ENCODE measurements at places on chromosomes 4 and X. TPM values are rescaled to one million over a fixed set of nuclear protein-coding genes. Genes with fewer than 3 reads are reported as not detected.

GRCh38 chrX:132270021-132270420, 50.8 kb upstream of the RAP2C start:
- H3K4me3 ChIP-seq, result no peak overlapping the region
- no peaks in the 10 kb centered on the region for H3K27me3 ChIP-seq
- DNase-seq, result no peak
- H3K27ac ChIP-seq, result no peak overlapping the region

DNA sequence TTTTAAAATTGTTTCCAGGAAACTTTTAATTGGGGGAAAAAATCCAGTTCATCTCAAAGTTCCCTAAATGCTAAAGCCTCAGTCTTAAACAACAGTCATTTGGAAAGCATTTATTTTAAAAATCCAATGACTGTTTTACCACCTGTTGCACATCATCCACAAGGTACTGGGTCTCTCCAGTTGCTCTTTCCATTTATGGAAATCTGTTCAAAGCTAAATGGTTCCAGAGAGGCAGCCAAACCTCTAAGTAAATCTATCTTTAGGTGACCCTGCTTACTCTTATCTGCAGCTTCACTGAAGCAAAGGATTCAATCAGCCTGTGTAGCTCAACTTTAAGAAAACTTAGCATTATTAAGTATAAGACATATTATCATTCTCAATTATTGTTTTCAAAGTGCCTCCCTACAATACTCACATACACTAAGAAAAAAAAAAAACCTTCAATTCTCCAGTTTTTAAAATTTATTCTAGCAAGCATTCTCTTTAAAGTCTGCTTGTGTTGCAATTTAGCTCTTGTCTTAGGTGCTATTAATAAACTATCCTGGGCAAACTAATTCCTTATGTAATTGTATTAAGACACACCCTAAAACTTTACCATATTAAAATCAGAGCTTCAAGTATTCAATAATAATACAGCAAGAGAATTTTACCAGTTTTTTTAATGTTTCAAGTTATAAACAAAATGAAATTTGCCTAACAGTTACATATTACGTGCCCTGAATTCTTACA, 60.6 kb downstream of the NOCT start:
- no peak overlapping the region for H3K4me3 ChIP-seq
- no peaks in the 10 kb centered on the region for H3K27me3 ChIP-seq
- no peak overlapping the region for H3K27ac ChIP-seq
- DNase-seq, result peak; percentile 20

GRCh38 chr4:125833-126232, 1.5 kb downstream of the ZNF718 start:
- no peak for DNase-seq
- H3K4me1 ChIP-seq, result peaks cover 6% of the 10 kb centered on the region
- peak overlapping the region; percentile 84 for H3K4me3 ChIP-seq
- H3K36me3 ChIP-seq, result peaks cover 11% of the 10 kb centered on the region
- H3K27ac ChIP-seq, result no peak overlapping the region
- H3K27me3 ChIP-seq, result no peaks in the 10 kb centered on the region

DNA sequence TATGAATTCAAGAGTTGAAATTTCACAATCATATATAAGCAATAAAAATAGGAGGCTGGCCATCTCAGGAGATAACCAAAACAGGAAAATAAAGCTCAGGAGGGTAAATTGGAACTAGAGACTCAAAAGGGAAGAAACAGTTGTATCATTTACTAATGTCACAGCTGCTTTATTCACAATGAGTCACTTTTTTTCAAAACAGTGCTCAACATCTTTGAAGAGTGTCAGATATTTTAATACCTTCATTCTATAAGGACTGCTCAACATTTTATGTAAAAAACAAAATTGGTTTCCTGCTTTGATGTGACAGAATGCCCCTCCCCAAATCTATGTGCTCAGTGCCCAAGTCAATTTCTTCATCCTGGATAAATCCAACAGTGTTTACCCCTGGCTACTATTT, 97.7 kb downstream of the DDX60 start:
- H3K36me3 ChIP-seq, result no peaks in the 10 kb centered on the region
- H3K27me3 ChIP-seq, result no peaks in the 10 kb centered on the region
- peak overlapping the region; percentile 70 for H3K27ac ChIP-seq
- no peak overlapping the region for H3K4me3 ChIP-seq
- H3K4me1 ChIP-seq, result peaks cover 29% of the 10 kb centered on the region

DNA sequence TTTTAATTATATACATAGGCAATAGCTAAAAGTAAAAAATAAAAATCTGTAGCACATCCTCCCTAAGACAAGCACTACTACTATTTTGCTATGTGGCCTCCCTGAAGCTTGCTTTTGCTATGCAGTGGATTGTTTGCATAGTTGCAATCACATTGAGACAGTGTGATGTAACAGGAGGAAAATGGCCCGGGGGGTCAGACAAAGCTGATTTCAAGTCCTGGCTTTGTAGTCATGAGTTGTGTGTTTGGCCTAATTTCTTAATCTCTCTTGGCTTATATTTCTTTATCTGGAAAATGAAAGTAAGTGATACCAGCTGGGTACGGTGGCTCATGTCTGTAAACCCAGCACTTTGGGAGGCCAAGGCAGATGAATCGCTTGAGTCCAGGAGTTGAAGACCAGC, 166.6 kb downstream of the LHFPL1 start:
- no peak overlapping the region for H3K4me3 ChIP-seq
- no peaks in the 10 kb centered on the region for H3K4me1 ChIP-seq
- H3K27me3 ChIP-seq, result no peaks in the 10 kb centered on the region
- H3K36me3 ChIP-seq, result no peaks in the 10 kb centered on the region

DNA sequence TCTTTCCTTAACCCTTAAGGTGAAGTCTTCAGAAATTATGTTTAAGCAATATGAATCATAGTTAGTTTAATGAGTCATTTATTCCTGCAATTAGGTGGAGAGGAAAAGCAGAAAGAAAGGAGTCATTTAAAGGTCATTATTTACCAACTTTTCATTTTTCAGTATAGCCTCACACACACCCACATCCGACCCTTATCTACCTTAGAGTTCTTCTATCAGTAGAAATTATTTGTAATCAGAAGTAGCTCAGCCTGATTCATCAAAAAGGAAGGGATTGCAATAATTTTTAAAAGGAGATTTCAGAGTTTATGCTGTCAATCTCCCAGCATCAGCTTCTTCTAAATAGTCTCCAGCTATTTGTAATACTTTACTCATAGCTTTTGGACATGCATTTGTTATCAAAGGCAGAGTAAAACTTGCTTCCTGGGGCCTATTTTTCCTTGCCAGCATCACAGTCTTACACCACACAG, 5.9 kb downstream of the ANXA10 start:
- peaks cover 29% of the 10 kb centered on the region for H3K4me1 ChIP-seq
- H3K4me3 ChIP-seq, result no peak overlapping the region
- no peaks in the 10 kb centered on the region for H3K36me3 ChIP-seq

- no peaks in the 10 kb centered on the region for H3K36me3 ChIP-seq
- H3K27ac ChIP-seq, result no peak overlapping the region
- DNase-seq, result no peak
- H3K4me3 ChIP-seq, result no peak overlapping the region
- peaks cover 29% of the 10 kb centered on the region for H3K4me1 ChIP-seq
These were observed 113.3 kb downstream of the ELOVL6 start for GRCh38 chr4:110085131-110085530.

- H3K27ac ChIP-seq, result peak within 1 kb of the TSS; percentile 84
- H3K27me3 ChIP-seq, result no peaks in the 10 kb centered on the region
These were observed at the start of gene IGFBP7 for GRCh38 chr4:57109847-57110639. TSS of gene IGFBP7 (minus strand) at chr4:57110385. CDS start at chr4:57110351, 34 bp downstream.

DNA sequence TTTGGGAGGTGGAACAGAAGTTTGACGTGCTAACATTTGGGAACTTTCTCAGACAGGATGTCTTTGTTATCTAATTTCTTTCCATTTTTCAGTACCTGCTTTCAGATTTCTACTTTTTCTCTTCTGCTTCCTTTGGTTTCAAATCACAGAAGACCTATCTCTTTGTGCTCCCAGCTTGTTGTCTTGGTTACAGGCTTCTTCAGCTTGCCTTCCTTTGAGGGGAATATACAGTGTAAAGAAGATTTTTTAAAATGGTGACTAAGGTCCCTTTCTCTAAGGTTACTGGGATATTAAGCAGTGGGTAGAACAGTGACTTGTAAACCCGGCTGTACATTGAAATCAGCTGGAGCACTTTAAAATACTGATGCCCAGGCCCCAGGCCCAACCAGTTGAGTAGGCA, 48.0 kb downstream of the TMEM164 start:
- H3K4me3 ChIP-seq, result no peak overlapping the region
- H3K27ac ChIP-seq, result no peak overlapping the region
- no peak for DNase-seq
- no peaks in the 10 kb centered on the region for H3K27me3 ChIP-seq

- DNase-seq, result peak; percentile 34
- H3K4me1 ChIP-seq, result peaks cover 17% of the 10 kb centered on the region
- no peaks in the 10 kb centered on the region for H3K36me3 ChIP-seq
- H3K27ac ChIP-seq, result no peak overlapping the region
- H3K4me3 ChIP-seq, result no peak overlapping the region
- H3K27me3 ChIP-seq, result no peaks in the 10 kb centered on the region
These were observed 92.5 kb upstream of the VEGFC start for GRCh38 chr4:176885224-176885623.

- no peak overlapping the region for H3K27ac ChIP-seq
- H3K4me3 ChIP-seq, result no peak overlapping the region
- no peaks in the 10 kb centered on the region for H3K4me1 ChIP-seq
These were observed 58.2 kb upstream of the GPC4 start for GRCh38 chrX:133473451-133473850.

P2RY8 gene
- total RNA-seq, result not detected

CT45A5 gene
- total RNA-seq, result not detected

SLITRK2 gene
- not detected for total RNA-seq

MAML3 gene
- 10.2 TPM for total RNA-seq

DOK7 gene
- not detected for total RNA-seq

FRG2 gene
- not detected for total RNA-seq
